ENCODE measurements at places on chromosomes 5 and 9.

GRCh38 chr5:159616952-159617351, 286.7 kb upstream of the IL12B start:
- no peak for DNase-seq

- DNase-seq: no peak
Measured at GRCh38 chr9:8621416-8621815, 821.8 kb upstream of the DMAC1 start.

DNA sequence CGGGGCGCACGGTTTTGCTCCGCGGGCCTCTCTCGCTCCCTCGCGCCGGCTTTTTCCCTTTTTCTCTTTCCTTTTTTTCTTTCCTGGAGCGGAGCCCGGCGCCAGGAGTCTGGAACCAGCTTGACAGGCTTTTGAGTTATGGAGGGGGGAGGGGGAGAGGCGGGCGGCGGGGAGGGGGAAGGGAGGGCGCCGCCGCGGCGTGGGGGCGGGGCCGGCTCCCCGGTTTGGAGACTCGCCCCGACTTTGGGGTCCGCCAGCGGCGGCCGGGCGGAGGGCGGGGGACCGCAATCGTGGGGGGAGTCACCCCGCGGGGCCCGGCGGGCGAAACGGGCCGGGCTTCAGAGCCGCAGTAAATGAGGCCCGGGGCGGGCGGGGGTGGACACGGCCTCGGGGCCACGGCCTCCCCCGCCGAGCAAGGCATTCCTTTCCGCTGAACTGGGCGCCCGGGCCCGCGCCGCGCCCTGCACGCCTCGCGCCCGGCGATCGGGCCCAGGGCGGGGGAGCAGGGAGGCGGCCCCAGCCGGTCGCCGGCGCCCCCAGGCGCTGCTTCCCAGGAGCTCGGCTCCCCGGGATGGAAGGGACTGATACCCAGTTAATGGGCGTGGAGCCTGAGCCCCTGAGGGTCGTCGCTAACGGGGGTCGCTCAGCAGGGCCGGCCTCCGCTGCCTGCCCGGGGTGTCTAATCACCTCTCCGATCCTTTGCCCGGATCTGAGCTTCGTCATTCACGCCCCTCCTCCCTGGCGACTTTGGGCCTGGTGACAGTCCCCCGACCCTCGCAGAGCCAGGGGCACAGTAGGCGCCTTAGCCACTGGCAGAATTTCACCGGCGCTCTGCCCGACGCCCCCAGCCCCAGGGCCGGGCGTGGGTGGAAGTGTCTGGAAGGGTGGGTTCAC, 138.1 kb downstream of the C9orf50 start:
- DNase-seq: no peak

- DNase-seq: no peak
Measured at GRCh38 chr5:61582205-61582820, 250.3 kb downstream of the ZSWIM6 start.

DNA sequence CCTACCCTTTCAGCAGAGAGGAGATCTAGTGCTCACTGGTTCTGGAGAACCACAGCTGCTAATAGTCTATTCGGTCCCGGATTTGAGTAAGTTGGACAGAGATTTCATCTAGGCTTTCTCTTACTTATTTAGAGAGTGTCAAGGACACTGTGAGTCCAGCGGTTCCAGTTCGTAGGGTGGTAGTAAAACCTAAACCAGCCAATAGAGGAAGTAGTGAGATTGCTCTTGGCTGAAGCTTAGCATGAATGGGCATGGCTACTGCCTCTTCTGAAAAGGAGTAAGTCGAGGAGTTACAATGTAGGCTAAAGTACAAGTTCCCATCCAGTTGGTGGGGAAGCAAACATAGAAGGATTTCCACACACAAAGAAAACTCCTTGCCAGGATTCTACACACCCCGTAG, 109.6 kb upstream of the MOCS2 start:
- no peak for DNase-seq

GRCh38 chr9:20040991-20041696, 252.3 kb upstream of the SLC24A2 start:
- DNase-seq: no peak

GRCh38 chr9:128728298-128728697, 4.4 kb upstream of the ZDHHC12 start:
- no peak for DNase-seq

- DNase-seq: no peak
Measured at GRCh38 chr9:2789355-2789754, 54.5 kb downstream of the PUM3 start.

DNA sequence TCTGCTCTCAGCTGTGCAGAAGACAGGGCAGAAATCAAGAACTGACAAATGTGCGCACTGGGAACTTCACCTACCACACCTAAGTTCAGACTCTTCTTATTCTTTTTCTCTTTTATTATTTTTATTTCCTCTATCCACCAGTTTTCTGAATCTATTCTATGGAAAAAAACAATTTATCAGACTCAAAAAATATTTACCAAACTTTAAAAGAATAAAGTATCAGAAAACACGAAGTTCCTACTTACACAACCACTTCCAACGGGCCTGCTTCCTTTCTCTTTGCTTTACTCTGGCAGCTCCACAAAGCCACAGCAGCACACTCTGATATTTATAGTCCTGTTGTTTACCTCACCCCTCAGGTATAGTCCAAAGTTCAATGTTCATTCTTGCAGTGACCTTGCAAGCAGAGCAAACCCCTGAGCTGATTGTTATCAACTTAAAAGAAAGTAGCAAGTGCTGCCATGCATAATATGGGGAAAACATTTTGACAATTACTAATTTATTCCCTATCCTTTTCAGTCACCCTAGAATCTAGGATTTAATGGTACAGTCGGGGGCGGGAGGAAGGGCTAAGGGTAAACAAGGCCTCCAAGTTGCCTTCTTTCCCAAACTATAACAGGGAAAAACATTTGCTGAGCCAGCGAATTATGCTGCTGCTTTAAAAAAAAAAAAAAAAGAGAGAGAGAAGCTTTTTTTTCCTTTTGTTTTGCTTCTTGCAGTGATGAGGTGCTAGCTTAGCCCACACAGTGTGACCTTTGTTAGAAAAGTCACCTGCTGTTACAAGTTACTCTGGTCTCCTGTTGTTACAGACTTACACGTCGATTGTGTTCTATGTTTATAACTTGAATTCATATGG, at the start of gene SELENOP:
Gene SELENOP (minus strand): TSS at position 302 of the 856 bp plus-strand sequence. CDS start 3,539 bp downstream, outside the sequence.
- no peak for DNase-seq

GRCh38 chr5:33401482-33402390, 39.0 kb upstream of the TARS1 start:
- no peak for DNase-seq

DNA sequence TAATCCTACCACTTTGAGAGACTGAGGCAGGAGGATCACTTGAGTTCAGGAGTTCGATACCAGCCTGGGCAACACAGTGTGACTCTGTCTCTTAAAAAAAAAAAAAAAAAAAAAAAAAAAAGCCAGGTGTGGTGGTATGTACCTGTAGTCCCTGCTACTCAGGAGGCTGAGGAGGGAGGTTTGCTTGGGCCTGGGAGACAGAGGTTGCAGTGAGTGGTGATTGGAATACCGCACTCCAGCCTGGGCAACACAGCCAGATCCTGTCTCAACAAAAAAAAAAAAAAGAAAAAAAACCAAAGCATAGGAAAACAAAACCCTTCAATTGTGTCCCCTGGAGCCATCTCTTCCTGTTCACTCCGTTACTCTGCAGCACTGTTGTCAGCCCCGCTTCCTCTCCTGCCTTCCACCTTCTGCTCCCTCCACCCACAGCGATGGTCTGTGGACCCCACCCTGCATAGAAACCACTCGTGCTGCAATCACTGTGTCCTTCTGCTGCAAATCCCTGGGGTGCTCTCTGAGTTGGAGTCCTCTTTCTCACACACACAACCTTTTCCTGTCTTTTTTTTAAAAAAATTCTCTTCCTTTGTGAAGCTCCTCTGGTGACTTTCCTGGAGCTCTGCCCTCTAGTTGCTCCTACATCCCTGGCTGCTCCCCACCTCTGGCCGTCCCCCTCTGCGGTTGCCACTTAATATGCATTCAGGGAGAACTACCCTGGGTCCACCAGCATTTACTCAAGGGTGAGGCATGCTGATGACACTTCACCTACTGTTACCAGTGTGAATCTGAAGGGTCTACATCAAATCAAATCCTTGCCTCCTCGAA, 22.2 kb downstream of the CCT5 start:
- DNase-seq: no peak

DNA sequence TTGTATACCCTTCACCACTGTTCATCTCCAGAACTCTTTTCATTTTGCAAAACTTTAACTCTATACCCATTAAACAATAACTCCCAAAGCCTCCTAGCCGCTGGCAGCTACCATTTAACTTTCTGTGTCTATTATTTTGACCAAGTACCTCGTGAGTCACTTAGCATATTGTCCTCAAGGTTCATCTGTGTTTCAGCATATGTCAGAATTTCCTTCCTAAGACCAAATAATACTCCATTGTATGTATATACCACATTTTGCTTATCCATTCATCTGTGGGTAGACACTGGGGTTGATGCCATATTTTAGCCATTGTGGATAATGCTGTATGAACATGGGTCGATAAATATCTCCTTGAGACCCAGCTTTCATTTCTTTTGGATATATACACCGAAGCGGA, 17.4 kb downstream of the ERBIN start:
- DNase-seq: no peak

DNA sequence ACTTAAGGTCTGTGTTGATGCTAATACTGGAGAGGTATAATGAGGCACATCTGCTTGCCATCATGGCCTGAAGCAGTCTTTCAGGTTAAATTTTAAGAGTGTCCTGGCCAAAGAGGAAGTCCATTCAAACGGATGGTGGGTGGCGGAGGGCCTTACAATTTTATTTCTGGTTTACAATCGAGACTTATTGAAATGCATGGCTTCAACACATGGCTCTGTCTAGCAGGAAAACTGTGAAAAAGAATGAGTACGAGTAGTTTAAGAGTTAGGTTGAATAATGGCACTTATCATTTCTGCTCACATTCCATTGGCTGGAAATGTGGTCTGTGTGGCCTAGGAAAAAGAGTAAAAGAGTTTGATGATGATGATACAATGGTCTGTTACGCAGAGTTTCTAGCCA, 42.1 kb downstream of the LRRC70 start:
- no peak for DNase-seq

GRCh38 chr5:61327760-61328753, 4.0 kb upstream of the ZSWIM6 start:
- DNase-seq: peak; percentile 35

DNA sequence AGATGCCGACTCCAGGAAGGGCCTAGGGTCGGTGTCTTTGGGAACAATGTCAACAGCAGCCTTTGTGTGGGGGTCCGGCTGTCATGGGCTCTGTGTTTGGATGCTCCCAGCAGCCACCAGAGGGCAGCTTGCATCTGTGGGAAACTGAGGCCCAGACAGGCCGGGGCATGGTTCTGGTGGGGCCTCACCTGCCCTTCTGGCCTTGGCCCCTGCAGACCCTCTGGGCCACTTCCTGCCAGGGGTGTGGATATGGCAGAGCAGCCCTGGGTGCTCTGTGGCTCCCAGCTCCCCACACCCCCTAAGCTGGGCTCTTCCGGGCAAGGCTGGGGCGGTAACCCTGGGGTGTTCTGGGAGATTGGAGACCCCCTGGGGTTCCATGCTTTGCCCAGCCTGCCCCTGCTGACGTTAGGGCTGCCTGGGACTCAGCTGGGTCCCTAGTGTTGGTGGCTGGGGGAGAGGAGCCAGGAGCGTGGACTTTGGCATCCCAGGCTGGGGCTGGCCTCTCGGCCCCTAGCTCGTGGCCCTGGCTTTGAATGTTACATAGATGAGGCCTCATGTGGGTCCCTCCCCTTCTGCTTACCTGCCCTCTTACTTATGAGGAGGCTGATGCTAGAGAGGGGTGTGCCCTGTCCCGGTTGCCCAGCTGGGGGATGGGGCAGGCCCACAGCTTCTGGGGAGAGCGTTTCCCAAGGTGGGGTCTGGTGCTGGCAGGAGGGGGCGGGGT, 38.3 kb downstream of the RXRA start:
- DNase-seq: no peak

DNA sequence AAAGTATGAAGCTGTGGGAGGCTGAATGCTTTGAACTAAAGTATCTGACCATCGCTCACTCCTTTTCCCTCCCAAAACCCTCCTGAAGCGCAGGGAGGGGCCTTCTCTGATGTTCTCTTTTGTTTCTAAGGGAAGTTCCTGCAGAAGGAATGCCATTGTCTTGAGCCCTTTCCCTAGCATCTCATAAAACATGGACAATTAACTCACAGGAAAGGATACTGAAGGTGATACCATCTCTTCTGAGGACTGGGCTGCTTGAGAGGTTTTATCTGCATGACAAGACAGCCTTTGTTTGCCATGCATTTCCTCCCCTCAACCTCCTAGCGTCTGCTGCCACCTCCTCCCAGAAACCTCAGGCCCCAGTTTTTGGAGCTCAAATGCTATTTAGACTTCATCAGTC, 4.3 kb upstream of the RMND5B start:
- DNase-seq: no peak

- DNase-seq: no peak
Measured at GRCh38 chr9:133526721-133527321, 2.1 kb upstream of the MYMK start.
